ENCODE measurements at places on chromosomes 12 and 14.

- DNase-seq = no peak
Measured at GRCh38 chr14:79570648-79571047, 640.7 kb downstream of the DIO2 start.

GRCh38 chr12:62618930-62619329 lies 152.3 kb downstream of the MON2 start:
- no peak for DNase-seq

DNA sequence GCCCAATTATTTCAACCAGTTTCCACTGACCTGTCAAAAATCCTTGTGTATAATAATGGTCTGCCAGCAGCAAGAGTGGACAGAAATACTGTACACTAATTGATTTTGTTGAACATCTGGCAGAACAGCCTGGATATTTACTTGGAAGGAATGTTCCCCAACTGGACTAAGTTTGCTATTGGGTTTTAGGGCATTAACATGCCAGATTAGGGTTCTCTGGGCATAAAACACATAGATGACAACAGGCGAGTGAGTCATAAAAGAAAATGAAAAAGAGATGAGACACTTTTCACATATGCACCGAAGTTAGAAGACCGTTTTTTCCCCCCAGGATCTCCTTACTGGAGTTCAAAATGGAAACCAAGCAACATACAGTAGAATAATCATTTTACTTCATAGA lies 236.3 kb upstream of the NAV3 start:
- DNase-seq = no peak

GRCh38 chr12:6044082-6044481 lies 80.4 kb downstream of the VWF start:
- DNase-seq = no peak

DNA sequence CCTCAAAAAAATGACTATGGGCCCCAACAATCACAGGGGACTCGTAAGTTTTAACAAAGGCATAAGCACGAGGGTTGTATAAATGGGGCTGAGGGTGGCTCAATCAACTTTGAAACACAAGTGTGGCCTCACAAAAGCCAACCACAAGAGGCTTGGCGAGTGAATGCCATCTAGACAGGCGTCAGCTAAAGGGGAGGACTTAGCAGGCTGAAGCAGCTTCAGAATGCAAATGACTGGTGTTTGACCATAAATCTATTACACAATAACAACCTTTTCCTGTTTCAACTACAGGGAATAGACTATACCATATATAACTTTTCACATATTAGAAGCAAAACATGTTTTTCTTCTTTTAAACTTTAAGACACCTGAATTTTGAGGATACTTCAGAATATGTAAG lies 777.9 kb downstream of the FSCB start:
- DNase-seq = no peak

GRCh38 chr12:107491856-107492255 lies 193.7 kb upstream of the PWP1 start:
- DNase-seq = no peak

DNA sequence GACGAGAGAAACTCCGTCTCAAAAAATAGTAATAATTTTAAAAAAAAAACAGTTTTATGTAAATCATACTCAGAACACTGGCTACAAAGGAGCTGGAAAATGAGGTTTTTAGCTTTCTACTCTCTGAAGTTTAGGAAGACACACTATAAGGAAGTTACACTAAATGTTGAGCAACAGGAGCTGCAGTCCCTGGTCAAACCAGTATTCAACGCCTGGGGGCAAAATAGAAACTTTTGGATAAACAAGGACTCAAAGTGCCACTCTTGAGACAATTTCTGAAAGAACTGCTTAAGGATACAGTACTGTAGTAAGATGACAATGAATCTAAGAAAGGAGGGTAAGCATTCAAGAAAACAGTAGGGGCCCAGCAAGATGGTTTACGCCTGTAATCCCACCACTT lies 29.3 kb downstream of the ACTR6 start:
- DNase-seq = no peak

- no peak for DNase-seq
Measured at GRCh38 chr12:102342281-102343006, 137.9 kb downstream of the IGF1 start.

DNA sequence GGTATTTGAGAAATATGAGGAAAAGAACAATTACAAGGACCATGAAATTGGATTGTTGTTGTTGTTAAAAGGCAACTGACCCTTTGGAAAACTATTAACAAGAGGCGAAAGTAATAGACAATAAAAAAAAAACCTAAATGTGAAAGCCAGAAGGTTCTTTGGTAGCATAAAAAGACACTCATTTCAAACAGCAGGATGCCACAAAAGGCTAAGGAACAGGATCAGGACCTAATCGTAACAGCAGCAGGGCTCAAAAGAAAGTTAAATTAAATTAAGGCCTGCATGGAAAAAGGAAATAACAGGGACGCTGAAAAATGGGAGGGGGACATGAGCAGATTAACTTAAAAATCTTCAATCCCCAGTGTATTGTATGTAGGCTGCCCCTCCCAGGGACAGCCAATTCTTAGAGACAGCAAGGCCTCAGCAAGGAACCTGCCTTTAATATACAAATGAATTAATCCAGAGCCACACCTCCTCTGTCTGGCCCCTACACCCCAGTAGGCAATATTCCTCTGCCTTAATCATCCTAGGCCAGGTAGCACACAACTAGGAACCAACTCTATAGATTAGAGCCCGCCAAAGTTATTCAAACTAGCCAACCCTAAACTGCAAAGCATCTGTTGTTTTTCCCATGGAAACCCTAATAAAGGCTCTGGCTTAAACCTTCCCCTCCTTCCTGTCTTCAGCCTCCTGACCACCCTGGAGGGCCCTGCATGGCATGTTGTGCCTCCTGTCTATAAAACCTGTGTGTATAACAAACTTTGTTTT lies 28.4 kb upstream of the AP4S1 start:
- DNase-seq = no peak

DNA sequence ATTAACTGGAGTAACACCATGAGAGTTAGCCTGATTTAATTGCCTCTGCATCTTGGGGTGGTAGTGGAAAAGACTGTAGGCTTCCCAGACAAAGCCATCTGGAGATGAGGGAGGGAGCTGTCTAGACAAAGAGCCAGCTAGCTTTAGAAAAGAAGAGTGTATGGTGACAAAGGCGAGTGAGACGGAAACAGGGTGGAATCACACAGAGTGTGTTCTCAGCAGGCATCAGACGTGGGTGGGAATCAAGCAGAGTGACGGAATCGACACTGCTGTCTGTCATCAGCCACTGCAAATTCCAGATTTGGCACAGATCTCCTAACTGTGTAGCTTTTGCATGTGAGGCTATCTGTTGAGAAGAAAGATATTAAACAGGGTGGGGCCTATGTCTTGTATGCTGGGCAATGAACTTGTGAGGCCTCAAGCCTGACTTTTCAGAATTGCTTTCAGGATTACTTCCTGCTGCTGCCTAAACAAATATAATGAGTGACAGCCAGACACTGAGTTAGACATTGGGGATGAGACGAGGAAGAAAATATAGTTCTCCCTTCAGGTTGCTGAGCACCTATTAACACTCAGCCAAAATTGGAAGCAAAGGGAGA lies 236.5 kb upstream of the GRIP1 start:
- peak; percentile 86 for DNase-seq

- no peak for DNase-seq
Measured at GRCh38 chr14:22844221-22845102, 8.1 kb downstream of the MMP14 start.

- DNase-seq = no peak
Measured at GRCh38 chr12:124622331-124622730, 54.9 kb upstream of the NCOR2 start.

DNA sequence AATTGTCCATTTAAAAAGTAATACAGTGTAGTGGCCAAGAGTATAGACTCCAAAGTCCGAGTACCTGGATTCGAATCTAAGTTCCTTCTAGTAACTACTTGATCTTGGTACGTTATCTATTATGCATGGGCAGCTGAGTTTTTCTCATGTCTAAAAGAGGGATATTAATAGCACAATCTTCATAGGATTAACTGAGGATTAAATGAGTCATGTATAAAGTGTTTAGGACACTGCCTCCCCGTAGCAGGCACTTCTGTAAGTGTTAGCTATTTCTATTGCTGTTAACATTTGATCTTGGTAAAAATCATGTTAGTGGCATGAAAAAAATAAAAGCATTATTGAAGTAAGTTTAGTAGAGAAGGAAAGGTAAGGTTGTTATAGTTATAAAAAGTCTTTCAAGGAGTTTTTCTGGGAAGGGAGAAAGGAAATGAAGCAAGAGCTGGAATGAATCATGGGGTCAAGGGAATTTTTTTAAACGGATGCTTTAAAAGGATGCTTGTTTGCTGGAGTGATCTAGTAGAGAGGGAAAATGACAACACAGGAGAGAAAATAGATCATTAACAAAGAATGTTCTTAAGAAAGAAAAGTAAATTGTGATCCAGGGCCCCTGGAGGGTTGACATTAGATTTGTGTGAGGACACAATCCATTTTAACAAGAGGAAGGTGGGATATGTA lies 502.2 kb upstream of the USP15 start:
- DNase-seq = no peak

DNA sequence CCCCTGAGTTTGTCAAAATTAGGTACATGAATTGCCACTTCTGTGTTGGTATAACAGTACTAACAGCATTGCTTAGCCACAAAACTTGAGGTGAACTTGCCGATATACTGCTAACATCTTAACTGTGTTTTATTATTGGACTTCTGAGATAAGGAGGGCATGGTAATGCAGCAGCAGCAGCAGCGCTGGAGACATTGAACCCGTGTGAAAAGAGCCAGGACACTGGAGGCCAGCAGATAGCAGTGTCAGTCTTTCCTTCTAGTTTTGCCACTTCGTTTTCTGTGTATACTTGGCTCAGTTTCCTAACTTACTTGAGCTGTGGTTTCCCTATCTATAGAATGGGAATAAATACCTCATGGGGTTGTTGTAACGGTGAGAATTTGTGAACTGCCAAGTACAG lies 82.7 kb downstream of the KTN1 start:
- DNase-seq = no peak

- DNase-seq = no peak
Measured at GRCh38 chr12:27221625-27222387, 22.3 kb upstream of the STK38L start.

GRCh38 chr12:41979574-41979973 lies 165.1 kb downstream of the GXYLT1 start:
- DNase-seq = no peak

- DNase-seq = peak; percentile 73
Measured at GRCh38 chr14:23376482-23377197, at the start of gene CMTM5. Gene CMTM5, plus strand, starts transcription at chr14:23377046. Its CDS starts 206 bp downstream, at chr14:23377252.

DNA sequence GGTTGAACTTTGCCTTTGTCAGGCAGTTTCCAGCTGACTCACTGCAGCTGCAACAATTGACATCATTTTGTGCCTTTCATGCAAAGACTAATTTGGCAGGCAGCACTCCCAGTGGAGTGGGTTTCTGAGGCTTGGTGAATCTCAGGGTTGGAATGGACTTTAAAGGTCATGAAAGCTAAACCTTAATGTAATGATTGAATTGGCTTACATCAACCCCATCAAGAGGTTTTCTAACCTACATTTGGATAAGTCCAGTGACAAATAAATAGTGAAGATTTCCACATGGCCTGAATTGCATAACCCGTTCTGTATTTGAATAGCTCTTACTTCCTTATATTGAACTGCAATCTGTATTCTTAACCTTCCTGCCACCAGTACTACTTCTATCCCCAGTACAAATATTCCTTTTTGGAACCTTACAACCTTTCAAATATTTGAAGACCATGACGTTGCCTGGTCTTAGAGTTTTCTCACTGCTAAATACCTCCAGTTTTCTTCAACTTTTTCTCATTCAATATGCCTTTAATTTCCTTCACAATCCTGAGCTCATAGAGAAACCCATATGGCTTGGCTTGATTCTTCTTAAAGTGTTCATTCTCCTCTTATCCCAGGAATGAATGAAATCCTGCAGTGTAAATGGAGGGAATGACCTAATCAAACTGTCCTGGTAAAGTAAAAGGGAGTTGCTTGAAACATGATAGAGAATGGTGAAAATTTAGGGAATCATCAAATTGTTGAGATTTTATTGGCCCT lies 168.1 kb upstream of the NOVA1 start:
- DNase-seq = peak; percentile 43

Measured in brain (organoid and tissue), 16 donors.